AG04449 (cell line): ENCODE measurements at places on chromosomes 7 and 10.

DNA sequence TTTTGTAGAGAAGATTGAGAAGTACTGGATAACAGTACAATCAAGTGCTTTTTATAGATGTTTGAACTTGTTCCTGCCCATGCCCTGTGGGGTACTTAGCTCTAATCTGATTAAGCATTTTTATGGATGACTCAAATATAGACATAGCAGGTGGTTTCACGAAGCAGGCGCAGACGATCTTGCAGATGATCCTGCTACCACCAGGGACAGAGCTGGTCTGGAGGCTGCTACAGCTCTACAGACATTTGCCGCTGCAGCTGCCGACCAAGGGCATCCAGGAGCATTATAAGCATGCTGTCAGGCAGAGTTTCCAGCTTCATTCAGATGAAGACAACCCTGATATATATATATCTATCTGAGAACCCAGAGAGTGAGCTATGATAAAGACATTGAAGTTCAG lies 650.4 kb downstream of the NXPH1 start:
- no peak for DNase-seq

DNA sequence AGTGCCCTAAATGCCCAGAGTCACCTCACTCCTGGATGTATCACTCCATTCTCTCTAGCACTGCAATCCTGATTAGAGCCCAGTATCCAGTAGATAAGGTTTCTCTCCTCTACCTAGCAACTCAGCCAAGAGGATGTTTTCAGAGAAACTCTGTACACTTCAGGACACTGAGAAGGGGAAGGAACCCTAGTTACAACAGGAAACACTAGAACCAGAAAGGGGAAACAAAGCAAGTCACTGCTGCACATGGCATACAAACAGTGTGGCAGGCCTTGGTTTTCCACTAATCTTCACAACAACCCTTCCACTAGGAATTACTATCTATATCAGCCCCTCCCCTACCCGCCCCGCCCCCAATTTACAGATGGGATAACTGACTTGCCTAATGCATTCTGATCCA lies 1.6 kb downstream of the FAM204A start:
- DNase-seq, result no peak

GRCh38 chr7:69772718-69773436 lies 174.6 kb downstream of the AUTS2 start:
- DNase-seq, result no peak

DNA sequence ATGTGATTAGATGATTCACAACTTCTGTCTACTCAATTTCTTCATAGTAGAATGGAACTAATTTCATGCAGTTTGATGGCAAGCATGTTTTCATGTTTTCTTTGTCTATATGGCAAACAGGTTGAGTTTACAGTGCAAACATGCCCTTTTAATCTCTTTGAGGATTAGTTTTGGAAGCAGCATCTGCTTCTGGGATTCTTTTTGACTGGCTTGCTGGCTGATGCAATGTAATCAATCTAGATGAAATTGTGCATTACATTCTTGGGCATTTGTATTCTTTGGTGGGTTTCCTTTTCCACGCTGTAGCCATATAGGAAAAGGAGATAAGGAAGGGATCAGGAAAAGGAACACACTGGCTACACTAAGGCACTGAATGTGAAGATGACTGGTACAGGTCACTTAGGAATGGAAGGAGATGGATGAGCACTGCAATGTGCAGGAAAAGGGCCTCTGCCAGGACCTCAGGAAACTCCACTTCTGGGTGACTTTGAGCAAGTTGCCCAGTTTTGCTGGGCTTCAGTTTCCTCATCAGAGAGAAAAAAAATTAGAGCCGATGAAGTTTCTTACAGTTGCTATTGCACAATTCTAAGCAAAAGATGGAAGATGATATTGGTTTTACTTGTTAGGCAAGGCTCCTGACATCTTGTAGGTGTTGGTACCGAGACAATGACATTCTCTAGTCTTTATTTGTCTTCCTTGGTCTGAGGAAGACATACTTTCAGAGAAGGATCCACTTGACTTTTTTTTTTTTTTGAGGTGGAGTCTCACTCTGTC lies 269.1 kb downstream of the SUGCT start:
- no peak for DNase-seq
